ENCODE measurements at places on chromosomes 6 and 20.
A peak's percentile ranks its signal among the peaks of the same experiment; 100 is the strongest.

GRCh38 chr6:166162599-166163342 is 4.9 kb downstream of the TBXT start:
- no peak for DNase-seq
- no peaks in the 10 kb centered on the region for H3K4me1 ChIP-seq
- no peak overlapping the region for H3K27ac ChIP-seq
- H3K27me3 ChIP-seq, result peaks cover 40% of the 10 kb centered on the region

DNA sequence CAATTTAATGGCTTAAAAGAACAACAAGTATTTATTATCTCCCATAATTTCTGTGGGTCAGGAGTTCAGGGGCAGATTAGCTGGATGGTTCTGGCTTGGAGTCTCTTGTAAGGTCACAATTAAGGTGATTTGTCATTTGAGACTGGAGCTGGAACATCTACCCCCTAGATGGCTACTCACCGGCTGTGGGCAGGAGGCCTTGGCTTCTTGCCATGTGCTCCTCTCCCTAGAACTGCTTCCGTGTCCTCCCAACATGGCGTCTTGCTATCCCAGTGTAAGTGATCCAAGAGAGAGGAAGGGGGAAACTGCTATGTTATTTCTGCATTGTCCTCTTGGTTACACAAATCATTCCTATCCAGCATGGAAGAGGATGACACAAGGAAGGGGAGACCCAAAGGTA is 210.2 kb upstream of the ECI2 start:
- H3K4me3 ChIP-seq, result no peak overlapping the region
- DNase-seq, result no peak
- no peaks in the 10 kb centered on the region for H3K36me3 ChIP-seq
- peaks cover 25% of the 10 kb centered on the region for H3K4me1 ChIP-seq
- no peak overlapping the region for H3K27ac ChIP-seq

DNA sequence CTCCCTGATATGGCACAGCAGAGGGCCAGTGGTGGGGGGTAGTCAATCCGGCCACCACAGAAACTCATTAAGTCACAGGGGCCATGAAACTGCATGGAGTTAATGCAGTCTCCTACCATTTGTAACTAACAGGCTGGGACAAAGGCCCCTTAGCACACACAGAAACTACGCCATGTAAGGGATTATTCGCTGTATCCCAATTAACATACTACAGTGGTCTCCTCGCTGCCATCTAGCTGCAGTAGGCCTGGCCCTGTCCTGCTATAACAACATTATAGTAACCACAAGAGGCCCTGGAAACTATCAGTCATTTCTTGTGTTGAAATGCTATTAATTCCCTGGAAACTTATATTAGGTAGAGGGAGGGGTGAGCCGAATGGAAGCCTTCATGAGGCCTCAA is 72.3 kb upstream of the CCN2 start:
- no peak for DNase-seq
- no peak overlapping the region for H3K4me3 ChIP-seq
- no peaks in the 10 kb centered on the region for H3K4me1 ChIP-seq
- no peaks in the 10 kb centered on the region for H3K27me3 ChIP-seq
- no peak overlapping the region for H3K27ac ChIP-seq

DNA sequence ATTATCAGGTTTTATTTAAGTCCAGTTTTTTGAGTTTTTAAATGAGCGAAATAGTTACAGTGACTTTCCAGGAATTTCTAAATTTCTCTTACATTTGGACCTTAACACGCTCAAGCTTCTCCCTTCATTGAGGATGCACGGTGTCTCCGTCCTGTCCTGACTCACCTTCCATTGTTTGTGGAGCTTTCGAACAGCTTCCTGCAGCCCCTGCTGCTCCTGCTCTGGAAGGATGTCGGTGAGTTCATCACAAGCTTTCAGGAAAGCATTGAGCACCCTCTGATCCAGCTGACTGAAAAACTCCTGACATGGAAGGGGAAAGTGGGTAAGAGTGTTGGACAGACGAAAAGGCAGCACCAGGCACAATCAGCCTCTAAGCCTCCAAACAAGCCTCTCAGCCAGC is 183.7 kb downstream of the SYNE1 start:
- H3K4me3 ChIP-seq, result peak overlapping the region; percentile 59
- DNase-seq, result no peak
- no peaks in the 10 kb centered on the region for H3K4me1 ChIP-seq
- H3K27me3 ChIP-seq, result no peaks in the 10 kb centered on the region
- no peaks in the 10 kb centered on the region for H3K36me3 ChIP-seq

- no peaks in the 10 kb centered on the region for H3K36me3 ChIP-seq
- DNase-seq, result no peak
- no peak overlapping the region for H3K4me3 ChIP-seq
Observed at GRCh38 chr6:106442395-106442794, 81.9 kb downstream of the CRYBG1 start.

GRCh38 chr6:144758602-144759001 is 473.5 kb downstream of the UTRN start:
- H3K4me3 ChIP-seq, result no peak overlapping the region
- no peak overlapping the region for H3K27ac ChIP-seq
- no peaks in the 10 kb centered on the region for H3K27me3 ChIP-seq
- H3K4me1 ChIP-seq, result no peaks in the 10 kb centered on the region
- DNase-seq, result no peak

GRCh38 chr20:38337561-38338140 is 8.6 kb upstream of the LBP start:
- no peaks in the 10 kb centered on the region for H3K27me3 ChIP-seq
- H3K4me3 ChIP-seq, result no peak overlapping the region
- H3K27ac ChIP-seq, result no peak overlapping the region
- peak; percentile 46 for DNase-seq

DNA sequence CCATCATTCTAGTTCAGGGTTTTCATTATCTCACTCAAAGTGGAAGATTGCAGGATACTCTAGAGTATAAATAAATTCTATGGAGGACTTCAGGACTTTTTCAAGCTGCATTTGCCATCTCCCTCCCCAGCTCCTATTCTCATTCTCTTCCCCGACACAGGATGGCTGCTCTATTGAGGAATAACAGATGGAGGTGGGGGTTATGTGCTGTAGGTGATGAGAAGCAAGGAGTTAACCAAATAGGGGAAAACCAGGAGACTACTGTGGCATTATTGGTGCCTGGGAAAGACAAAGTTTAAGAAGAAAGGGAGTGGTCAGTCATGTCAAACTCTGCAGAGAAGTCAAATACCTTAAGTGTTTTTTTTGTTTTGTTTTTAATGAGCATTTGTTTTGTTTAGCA is 109.3 kb downstream of the GRIK2 start:
- no peak overlapping the region for H3K4me3 ChIP-seq
- no peak overlapping the region for H3K27ac ChIP-seq
- no peaks in the 10 kb centered on the region for H3K27me3 ChIP-seq
- DNase-seq, result no peak
- no peaks in the 10 kb centered on the region for H3K36me3 ChIP-seq

- peaks cover under 1% of the 10 kb centered on the region for H3K4me1 ChIP-seq
- H3K27ac ChIP-seq, result no peak overlapping the region
- peaks cover 10% of the 10 kb centered on the region for H3K27me3 ChIP-seq
- peak; percentile 57 for DNase-seq
- H3K4me3 ChIP-seq, result no peak overlapping the region
- H3K36me3 ChIP-seq, result no peaks in the 10 kb centered on the region
Observed at GRCh38 chr20:35595901-35596300, 19.7 kb upstream of the SPAG4 start.

Measured in trophoblast cell (in vitro differentiated cells and primary cell).